ENCODE measurements at places on chromosomes 1 and 21. TPM values are rescaled to one million over a fixed set of nuclear protein-coding genes. Genes with fewer than 3 reads are reported as not detected.

DNA sequence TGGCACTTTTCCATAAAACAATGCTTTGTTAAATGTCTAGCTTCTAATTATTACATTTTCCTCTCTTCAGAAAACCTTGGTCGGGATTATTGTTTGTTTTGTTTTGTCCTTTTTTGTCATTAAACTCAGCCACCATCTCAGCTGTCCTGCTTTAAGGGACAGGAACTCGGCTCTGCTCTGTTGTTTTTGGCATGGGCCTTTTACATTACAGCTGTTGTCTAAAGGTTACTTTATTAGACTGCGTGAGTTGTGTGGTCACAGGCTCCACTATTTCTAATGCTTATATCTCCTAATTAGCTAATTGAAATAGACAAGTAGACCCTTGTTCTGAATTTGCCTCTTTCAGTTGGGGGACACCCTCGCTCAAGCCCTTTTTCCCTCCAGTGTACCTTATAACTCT is 1.6 kb downstream of the PALMD start:
- DNase-seq, result no peak

KPRP gene
- not detected for total RNA-seq

GRCh38 chr1:166272155-166272554 is 105.4 kb upstream of the FAM78B start:
- no peak for DNase-seq

DNA sequence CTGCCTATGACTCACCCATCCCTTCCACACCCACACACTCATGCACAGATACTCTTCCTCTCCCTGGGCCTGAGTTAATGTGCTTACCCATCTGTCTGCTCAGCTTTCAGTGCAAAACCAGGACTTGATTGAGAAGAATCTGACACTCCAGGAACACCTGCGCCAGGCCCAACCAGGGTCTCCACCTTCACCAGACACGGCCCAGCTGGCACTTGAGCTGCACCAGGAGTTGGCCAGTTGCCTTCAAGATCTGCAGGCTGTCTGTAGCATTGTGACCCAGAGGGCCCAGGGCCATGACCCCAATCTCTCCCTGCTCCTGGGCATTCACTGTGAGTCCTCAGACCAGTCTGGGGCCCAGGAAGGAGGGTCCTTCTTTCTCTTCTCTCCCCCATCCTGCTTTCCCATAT is 3.5 kb upstream of the SH3BGRL3 start:
- no peak for DNase-seq

APCS gene
- not detected for total RNA-seq

DNA sequence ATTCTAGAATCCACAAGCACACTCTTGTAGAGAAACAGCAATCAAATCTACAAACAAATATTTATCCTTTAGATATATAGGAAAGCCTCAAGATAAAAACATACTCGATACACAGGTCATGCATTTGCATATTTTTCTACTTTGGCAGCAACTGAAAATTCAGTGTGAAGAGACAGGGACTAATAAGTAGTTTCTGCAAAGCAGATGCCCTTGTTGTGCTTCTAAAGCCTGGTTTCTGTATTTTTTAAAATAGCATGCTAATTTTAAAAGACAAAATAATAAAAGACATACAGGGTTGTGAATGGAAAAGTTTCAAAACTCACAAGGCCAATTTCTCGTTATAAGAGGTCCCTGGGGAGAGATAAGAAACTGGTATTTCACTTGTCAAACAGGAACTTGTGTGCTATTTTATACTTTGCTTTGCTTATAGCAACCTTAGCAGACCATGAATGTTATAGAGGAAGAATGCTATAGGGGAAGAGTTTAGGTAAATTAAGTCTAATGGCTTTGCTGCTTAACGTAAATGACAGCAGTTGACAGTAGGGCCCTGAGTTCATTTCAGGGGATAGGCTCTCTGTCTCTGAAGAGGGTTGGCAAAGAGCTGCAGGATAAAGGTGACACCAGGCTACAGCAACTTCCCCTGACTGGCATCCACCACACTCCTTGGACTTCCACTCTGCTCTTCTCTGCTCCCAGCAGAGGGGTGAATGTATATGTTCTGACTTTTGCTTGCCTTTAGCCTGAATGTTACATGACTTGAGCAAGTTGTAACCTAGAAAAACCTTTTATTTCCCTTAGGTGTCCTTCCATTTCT is 9.4 kb upstream of the RGS13 start:
- no peak for DNase-seq

DNA sequence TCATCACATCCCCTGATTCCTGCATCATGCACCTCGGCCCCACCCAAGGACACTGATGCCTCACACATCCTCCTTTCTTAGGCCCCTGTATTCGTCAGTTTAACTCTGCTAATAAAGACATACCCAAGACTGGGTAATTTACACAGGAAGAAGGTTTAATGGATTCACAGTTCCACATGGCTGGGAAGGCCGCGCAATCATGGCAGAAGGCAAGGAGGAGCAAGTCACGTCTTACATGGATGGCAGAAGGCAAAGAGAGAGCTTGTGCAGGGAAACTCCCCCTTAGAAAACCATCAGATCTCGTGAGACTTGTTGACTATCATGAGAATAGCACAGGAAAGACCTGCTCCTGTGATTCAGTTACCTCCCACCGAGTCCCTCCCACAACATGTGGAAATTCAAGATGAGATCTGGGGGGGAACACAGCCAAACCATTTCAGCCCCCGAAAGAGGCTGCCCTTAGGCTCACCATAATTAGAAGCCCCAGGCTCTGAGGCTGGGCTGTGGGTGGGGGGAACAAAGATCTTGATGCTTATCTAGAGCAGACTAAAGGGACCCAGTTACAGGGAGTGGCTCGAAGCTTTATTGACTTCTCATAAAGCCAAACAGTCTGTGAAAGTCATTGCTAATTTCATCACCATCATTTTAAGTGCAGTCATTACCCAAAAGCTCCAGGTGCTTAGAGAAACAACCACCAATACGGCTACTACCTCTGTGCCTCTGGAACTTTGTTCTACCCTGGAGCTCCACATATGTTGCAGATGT is 181.5 kb downstream of the MATN1 start:
- DNase-seq, result no peak

GRCh38 chr1:87331365-87332241 is 2.9 kb downstream of the LMO4 start:
- DNase-seq, result peak; percentile 96

- no peak for DNase-seq
Observed at GRCh38 chr1:240101737-240102136, 10.1 kb downstream of the FMN2 start.

DNA sequence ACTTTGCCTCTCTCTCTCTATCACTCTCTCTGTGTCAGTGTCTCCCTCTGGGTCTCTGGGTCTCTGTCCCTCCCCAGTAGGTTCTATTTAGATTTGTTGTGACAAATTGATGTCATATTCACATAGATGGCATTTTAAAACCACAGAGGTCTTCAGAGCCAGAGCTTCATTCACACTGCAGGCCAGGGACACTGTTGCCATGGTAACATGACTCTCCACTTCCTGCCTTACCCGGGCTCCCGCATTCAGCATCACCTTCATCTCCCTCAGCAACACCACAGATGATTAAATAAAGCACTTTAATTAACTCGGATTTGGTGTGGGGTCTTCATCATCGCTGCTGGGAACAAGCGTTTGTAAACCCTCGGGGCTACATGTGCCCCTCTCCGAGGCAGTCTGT is 132.6 kb downstream of the ETS2 start:
- DNase-seq, result no peak

AADACL3 gene
- total RNA-seq, result not detected

DNA sequence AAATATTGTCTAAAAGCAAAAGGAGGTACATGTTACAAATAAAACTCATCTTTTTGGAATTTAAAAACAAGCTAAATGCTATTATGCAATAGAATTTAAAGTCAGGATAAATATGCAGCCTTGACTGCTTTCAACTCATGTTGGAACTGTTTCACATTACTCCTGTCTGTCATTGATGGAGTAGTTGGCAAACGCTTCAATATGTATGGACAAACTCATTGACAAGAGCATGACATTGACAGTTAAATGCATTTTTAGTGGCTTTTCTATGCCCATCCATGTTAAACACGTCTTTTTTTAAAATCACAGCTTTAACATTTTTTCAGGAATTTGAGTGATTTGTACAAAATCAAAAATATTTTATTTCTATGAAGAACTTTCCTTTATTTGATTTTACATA is 1560.5 kb downstream of the KCNT2 start:
- DNase-seq, result no peak

- DNase-seq, result no peak
Observed at GRCh38 chr1:115575661-115576060, 66.1 kb upstream of the VANGL1 start.

LCE1A gene
- not detected for total RNA-seq

FCRL4 gene
- total RNA-seq, result not detected
